AG20443 (cell line): ENCODE measurements at places on chromosomes 4 and X.

DNA sequence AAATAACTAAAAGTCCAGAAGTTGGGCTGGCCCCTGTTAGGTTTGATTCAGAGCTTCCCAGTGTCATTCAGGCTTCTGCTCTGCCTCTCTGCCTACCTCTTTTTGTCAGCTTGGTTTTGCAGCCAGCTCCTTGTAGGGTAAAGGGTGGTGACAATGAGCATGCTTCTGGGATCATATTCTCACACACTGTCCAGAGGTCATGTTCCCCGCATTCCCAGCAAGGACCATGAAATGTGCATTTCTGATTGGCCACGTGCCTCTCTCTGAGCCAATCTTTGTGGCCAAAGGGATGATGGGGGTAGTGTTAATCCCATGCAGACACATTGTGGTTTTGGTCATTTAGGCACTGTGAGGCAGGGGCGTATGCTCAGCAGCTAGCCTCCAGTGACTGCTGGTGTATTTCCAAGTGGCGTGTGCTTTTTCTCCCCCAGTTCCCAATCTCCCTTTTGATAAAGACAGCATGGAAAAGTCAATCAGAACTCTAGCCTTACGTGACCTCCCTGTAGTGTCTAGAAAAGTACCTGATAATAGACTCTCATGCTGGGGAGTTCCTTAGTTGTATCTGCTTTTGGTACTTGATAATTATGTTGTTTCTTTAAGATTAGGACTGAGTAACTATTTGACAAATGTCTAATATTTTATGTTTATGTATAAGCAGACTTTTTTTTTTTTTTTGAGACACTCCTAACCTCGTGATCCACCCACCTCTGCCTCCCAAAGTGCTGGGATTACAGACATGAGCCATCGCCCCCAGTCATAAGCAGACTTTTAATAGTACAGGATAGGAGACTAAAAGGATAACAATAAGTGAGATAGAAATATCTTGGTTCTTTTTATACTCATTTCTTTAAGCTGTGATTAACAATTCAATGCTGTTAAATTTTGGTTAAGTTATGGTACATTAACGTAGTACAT, 57.8 kb downstream of the KIAA0232 start:
- peak; percentile 53 for DNase-seq

- DNase-seq, result no peak
Observed at GRCh38 chr4:38209654-38210053, 249.5 kb downstream of the PTTG2 start.

DNA sequence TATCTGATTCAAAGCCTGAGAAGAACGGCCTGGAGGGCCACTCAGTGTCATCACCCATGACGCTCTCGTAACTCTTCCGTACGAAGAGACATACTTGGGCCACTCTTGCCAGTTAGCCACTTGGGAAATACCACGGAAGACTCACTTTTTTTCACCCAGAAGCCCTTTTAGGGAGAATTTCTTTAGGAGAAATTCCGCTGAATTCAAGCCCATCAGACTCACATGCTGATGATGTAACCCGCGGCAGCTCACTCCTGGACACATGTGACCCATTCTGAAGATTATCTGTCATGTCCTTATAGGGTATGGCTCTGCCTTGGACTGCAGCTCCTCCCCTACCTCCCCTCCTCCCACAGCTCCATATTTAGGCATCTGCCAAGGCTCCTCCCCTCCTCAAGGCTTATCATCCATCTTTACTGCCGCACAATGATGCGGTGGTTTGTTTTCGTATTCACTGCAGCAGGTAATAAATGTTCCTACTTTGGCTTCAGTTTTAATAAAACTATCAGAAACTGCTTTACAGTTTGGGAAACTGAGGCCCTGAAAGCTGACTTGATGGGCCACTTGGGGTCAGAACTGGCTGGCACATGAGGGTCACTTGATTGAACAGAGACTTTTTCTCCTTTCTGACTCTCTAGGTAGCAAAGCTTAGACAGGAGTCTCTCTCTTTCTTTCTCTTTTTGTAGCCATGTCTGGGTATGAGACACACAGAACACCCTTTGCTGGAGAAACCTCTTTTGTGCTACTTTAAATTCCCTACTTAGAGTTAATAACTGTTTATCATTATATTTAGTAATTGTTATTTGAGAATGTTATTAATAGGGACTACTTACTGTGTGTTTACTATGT, 42.1 kb downstream of the RHOH start:
- DNase-seq, result no peak

DNA sequence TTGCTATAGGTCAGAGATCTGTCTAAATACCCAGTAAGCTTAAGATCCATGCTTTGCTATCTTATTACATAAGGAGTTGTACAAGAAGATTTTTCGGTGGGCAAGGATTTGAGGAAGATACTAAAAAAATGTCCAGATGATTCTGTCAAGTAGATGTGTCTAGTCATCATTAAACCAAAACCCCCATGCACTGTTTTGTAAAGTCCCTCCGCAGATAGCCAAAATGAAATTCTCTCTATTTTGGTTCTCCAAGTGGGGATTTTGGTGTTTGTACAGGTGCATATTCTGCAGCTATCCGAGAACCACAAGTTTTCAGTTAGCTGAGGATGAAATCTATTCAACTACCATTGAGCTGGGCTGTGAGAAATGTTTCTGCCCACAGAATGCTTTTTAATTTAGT, 994.8 kb downstream of the NLGN4X start:
- no peak for DNase-seq
